ENCODE measurements at places on chromosomes 7 and 10.
A peak's percentile ranks its signal among the peaks of the same experiment; 100 is the strongest.

DNA sequence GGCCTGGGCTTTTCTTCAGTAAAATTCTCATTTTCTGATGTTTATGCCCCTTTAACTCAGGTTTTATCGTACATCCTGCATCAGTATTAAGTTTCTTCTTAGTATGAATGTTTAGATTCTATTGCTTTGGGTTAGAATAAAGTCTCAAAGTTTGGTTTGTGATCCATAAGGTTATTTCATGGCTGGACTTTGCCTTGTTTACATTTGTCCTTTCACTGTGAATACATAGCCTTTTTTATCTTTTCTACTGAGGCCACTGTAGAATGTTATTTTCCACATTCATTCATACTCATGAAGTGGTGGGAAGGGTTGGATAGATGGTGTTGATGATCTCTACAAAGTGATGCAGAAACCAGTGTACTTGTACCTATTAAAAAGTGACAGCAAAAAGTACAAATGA is 59.8 kb downstream of the CCSER2 start:
- DNase-seq = no peak

DNA sequence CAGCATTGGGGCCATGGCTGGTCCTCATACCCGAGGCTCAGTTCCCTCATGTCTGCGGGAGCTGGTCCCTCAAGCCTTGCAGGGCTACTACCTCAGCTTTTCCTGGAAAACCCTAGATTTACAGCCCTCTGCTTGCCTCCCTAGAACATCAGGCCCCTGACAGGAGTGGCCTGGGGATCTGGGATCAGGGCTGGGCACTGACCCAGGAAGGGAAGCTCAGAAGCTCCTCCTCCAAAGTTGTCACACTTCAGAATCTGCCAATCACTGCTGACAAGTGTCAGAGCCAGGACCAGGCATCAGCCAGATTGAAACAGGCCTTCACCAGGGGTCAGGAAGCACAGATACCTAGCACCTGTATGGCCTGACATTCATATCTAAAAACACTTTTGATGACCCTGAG is 115.2 kb downstream of the GRID1 start:
- DNase-seq = no peak

- no peak for DNase-seq
Observed at GRCh38 chr7:20374399-20374798, 43.7 kb downstream of the ITGB8 start.

- DNase-seq = no peak
Observed at GRCh38 chr10:79054203-79055099, 14.3 kb upstream of the ZMIZ1 start.

DNA sequence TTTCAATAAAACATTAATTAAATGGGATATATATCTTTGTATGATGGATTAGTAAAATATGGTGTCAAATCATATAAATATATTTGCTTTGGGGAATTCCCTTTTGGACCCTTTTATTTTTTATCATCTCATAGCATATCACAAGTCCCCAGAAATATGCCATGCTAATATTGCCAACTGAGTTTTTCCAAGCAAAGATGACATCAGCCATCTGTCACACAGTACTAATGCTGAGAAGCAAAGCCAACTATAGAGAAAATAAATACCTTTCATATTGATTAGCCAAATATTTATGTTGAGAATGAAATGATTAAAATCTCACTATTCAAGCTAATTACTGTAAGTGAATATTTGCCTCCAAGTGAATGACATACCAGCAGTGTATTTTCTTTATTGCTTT is 575.3 kb downstream of the ETV1 start:
- no peak for DNase-seq

- no peak for DNase-seq
Observed at GRCh38 chr10:70376436-70377378, 5.7 kb downstream of the LRRC20 start.

- DNase-seq = no peak
Observed at GRCh38 chr7:5282543-5283316, at the start of gene SLC29A4. Gene SLC29A4, plus strand, starts transcription at chr7:5282943. Its CDS starts 4,874 bp downstream, at chr7:5287817.

GRCh38 chr7:47379629-47380324 is 202.1 kb downstream of the TNS3 start:
- no peak for DNase-seq

- DNase-seq = no peak
Observed at GRCh38 chr10:100637785-100638184, 102.0 kb downstream of the HIF1AN start.

GRCh38 chr7:33922820-33923219 is 17.5 kb downstream of the BMPER start:
- no peak for DNase-seq

GRCh38 chr7:87993269-87993668 is 59.2 kb downstream of the ADAM22 start:
- DNase-seq = no peak

DNA sequence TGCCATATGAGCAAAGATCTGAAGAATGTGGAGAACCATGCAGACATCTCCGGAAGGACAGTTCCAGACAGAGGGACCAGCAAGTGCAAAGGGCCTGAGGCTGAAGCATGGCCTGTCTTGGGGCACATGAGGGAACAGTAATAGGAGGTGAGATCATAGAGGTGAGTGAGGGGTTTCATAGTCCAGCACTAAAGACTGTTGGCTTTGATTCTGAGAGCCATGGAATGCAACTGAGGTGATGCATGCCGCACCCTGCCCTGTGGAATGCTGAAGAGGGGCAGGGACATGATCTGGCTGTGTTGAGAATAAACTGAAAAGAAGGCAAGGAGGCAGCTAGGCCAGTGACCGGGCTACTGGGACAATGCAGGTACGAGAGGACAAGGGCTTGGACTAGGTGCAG is 253.1 kb upstream of the KLF14 start:
- DNase-seq = no peak

DNA sequence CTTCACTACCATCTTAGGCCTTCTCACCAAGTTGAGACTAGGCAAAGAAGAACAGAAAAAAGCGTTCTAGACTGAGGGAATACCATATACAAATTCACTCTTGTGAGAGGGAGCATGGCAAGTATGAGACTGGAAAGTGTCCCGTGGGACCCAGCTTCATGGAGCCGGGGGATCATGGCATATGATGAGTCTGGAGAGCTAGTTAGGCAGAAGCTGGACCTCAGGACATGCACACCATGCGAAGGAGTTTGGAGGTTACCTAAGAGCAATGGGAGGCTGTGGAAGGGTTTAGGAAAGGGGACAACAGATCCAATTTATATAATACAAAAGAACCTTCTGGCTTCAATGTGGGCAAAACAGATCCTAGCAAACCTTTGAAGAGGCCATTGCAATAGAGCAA is 34.1 kb downstream of the STK17A start:
- no peak for DNase-seq

DNA sequence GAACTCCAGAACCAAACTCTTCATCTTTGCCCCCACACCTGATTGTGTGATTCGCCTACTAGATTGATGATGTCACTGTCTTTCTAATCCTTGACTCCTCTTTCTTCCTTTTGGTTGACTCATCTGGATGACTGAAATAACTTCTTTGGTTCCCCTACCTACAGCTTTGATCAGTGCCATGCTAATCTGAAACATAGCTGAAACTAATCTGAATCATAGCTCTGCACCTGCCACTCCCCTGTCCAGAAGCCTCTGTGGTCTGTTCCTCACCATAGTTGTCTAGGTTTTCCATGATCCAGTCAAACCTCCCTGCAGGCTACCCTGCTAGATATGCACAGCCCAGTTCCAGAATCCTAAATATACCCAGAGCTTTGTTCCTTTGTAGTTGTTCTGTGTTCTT is 51.9 kb downstream of the ZNF365 start:
- DNase-seq = peak; percentile 45

- DNase-seq = no peak
Observed at GRCh38 chr7:3076700-3077099, 33.0 kb upstream of the CARD11 start.

- no peak for DNase-seq
Observed at GRCh38 chr7:43136064-43136463, 23.6 kb downstream of the HECW1 start.

- no peak for DNase-seq
Observed at GRCh38 chr10:29731760-29732159, 97.0 kb upstream of the SVIL start.

- no peak for DNase-seq
Observed at GRCh38 chr10:50375051-50375452, 123.7 kb upstream of the ASAH2 start.

GRCh38 chr10:129369566-129369965 is 97.5 kb upstream of the MGMT start:
- no peak for DNase-seq

DNA sequence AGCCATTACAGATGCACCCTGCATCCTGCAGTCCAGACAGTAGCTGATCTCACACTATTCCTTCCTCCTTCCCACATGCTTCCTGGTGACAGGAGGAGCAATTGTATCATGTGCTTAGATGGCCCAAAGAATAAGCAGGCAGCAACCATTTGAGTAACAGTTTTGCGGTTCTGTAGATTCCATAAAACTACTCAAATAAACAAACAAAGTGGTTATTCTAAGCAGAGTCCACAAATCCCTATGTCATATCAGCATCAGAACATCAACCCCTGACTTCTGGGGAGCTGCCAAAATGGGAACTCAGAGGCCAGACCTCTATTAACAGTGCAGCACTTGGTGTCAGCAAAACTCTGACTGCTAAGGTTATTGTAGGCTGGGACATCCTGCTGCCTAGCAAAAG is 226.0 kb downstream of the SORCS1 start:
- no peak for DNase-seq

DNA sequence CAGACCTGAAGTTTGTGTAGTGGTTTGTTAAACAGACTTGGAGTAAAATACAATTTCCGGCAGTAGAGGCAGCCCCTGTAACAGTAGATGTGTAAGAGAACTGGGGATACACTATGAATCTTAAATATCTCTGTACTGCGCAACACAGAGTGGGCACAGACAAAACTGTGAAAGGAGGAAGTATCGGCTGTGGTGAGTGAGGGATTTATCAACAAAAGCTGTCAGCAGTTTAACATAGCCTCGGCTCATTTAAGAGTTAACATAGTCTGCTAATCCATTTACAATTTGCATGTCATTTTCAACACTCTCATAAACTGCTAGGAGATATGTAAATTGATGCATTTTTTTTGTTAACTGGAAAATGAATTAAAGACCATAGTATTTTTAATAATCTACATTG is 225.2 kb downstream of the ZWINT start:
- DNase-seq = no peak

- no peak for DNase-seq
Observed at GRCh38 chr7:43954524-43955228, 28.4 kb downstream of the UBE2D4 start.

DNA sequence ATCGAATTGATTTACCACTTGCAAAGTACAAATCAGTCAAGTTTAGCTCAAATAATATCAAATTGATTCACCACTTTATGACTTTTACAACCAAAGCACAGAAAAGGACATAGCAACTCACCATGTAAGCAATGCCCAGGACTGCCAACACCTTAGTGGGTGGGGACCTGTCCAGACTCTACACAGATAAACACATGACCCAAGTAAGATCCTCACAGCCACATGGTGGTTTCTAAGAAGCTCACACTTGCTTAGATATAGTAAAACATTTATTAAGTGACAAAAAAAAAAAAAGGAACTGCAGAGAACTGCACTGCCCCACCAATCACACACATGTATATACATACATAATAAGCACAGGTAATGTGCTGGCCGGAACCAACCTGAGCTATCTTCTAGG is 116.2 kb downstream of the SLC25A13 start:
- DNase-seq = no peak

GRCh38 chr10:129446183-129446581 is 20.9 kb upstream of the MGMT start:
- no peak for DNase-seq

DNA sequence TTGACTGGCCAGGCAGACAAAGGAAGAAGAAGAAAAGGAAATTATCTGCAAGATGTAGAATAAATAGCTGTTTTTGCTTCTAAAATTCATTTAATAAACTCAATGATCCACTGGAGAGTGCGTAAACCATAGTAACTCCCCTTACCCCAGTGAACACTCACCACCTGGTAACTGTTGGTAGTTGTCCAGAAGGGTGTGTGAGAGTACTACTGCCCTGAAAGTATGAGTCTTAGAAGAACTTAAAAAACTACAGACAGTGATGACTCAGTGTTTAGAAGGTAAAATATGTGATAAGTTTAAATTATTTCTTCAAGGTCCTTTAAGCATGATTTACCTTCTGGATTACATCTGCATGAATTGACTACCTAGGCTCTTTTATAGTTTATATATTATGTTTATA is 53.0 kb upstream of the SEMA3A start:
- no peak for DNase-seq

DNA sequence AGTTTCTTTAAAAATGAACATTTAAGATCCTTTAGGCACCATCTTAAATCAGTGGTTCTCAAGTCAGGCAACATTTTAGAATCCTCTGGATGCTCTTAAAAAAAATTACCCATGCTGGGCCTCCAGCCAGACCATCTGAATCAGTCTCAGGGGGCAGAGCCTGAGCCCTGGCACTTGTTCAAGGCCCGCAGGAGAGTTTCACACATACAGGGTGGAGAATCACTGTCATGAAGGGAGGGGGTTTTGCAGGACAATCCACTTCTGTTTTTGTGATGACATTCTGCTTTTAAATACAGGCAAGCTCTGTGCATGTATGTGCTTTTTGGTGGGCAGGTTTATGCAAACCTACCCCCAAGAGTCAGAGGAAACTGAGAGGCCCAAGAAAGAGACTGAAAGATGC is 268.6 kb downstream of the SEC23IP start:
- DNase-seq = no peak

- no peak for DNase-seq
Observed at GRCh38 chr7:38310591-38311101, 37.2 kb upstream of the TARP start.

DNA sequence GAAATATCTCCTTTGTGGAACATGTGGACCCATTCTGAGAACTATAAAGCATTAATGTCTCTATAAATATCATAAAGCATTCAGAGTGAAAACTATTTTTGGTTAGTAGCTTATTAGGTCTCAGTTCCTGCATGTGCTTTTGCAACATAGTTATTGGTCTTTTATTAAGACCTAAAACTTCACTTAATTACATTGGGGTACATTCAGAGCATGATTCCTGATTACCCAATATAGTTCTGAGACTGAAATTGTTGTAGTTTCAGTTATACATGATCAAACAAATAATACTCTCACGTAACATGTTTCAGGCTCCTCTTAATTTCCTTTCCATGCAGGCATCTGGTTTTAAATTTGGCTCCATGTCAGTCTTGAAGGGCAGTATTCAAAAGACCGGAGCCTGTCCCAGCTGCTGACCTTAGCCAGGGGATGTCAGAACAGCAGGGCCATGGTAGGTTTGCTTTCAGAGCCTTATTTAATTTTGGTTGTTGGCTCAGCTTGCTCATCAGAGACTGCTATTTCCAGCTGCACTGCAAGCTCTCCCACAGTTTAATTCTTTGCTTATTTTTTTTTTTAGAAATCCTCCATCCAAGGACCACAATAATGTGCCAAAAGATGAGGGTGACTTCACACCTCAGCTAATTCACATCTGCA is 447.8 kb upstream of the FZD8 start:
- DNase-seq = no peak

GRCh38 chr10:78597796-78598555 is 470.8 kb upstream of the ZMIZ1 start:
- DNase-seq = no peak

- no peak for DNase-seq
Observed at GRCh38 chr7:105799677-105800076, 76.7 kb downstream of the ATXN7L1 start.

- DNase-seq = peak; percentile 15
Observed at GRCh38 chr7:150751702-150752101, 14.5 kb downstream of the GIMAP5 start.

- no peak for DNase-seq
Observed at GRCh38 chr7:139330333-139331030, 10.7 kb upstream of the FMC1 start.

GRCh38 chr7:77281780-77282478 is 82.3 kb upstream of the FGL2 start:
- no peak for DNase-seq

All from activated naive CD4-positive, alpha-beta T cell treated with anti-CD3 and anti-CD28 coated beads, Interleukin-2, amount 50 U/mL, for 72 hours (primary cell).